Effector CD8-positive, alpha-beta T cell (primary cell): ENCODE measurements at places on chromosomes 12 and 14.

DNA sequence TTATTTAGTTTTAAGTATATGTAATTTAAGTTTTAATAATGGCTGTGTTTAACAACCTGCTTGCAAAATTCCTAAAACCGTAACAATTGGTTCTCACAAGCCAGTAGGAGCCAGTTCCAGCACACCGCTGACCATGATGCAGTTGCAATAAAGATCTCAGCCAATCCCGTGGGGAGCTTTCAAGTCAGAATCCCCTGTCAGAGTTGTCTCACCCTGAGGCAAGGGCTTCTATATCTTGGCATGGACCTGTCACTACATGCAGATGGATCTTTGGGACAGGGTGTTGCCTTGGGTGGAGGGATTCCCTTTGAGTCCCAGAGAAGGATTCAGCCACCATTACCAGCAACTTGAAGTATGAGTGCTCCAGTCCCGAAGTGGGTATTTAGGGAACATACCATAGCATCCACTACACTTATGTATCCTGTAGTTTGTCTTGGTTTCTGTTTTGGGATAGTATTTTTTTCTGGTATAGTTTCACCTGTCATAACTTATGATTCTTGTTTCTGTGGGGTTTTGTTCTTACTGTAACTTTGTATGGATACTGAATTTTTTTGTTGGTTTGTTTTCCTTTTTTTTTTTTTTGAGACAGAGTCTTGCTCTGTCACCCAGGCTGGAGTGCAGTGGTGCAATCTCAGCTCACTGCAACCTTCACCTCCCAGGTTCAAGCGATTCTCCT lies 30.1 kb upstream of the LIMA1 start:
- DNase-seq = no peak

GRCh38 chr12:66915306-66915904 lies 236.5 kb upstream of the GRIP1 start:
- no peak for DNase-seq

- DNase-seq = no peak
Measured at GRCh38 chr14:49984424-49984823, 91.5 kb downstream of the ARF6 start.

GRCh38 chr12:21438643-21439042 lies 1.2 kb downstream of the PYROXD1 start:
- DNase-seq = no peak

- DNase-seq = no peak
Measured at GRCh38 chr14:91244501-91244901, at the start of gene GPR68. Gene GPR68 (minus strand): TSS chr14:91244704. CDS start chr14:91235050, 9,654 bp downstream.

GRCh38 chr12:24719293-24719721 lies 229.6 kb downstream of the BCAT1 start:
- no peak for DNase-seq

GRCh38 chr12:71780237-71780822 lies 25.7 kb downstream of the RAB21 start:
- peak; percentile 19 for DNase-seq

GRCh38 chr14:31855262-31855661 lies 221.8 kb upstream of the ARHGAP5 start:
- DNase-seq = no peak

DNA sequence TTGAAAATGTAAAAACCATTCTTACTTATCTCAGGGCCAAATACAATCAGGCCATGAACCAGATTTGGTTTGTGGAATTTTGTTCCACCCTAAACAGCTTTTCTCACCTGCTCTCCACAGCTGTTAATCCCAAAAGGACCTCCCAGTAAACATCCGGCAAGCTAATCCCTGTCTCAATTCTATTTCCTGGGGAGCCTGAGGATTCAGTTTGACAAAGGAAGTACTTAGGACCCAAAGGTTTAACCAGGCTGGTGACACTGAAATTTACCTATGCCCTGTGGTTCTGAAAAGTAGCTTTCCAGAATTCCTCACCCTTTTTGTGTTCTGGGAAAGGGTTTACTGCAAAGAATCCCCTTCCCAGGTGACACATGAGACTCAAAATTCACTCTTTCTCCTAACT lies 15.0 kb downstream of the CAPZA3 start:
- no peak for DNase-seq

- DNase-seq = no peak
Measured at GRCh38 chr14:105840266-105841021, 314.1 kb downstream of the TMEM121 start.

- DNase-seq = no peak
Measured at GRCh38 chr12:9718968-9719367, 13.9 kb downstream of the CLECL1 start.

GRCh38 chr12:131553096-131553777 lies 157.7 kb upstream of the SFSWAP start:
- DNase-seq = no peak

- DNase-seq = no peak
Measured at GRCh38 chr14:104227806-104228205, 89.4 kb downstream of the KIF26A start.

- DNase-seq = no peak
Measured at GRCh38 chr14:25667387-25667786, 617.4 kb upstream of the STXBP6 start.

DNA sequence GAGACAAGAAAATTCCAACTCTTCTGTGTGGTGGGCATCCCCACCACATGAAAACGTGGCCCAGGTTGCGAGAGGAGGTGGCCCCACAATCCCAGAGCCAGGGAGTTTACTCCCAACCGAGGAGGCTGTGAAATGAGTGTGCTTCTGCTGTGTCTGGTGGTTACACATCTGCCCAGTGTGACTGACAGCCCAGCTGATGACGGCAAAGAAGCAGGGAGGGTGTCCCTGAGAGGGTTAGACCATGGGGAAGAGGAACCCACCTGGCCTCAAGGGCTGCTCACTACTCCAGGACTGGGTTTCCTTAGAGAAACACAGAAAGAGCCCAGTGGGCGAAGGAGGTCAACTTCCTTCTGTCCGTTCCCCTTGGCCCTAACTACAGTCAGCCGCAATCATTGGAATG lies 24.6 kb downstream of the ZFP36L1 start:
- DNase-seq = no peak

DNA sequence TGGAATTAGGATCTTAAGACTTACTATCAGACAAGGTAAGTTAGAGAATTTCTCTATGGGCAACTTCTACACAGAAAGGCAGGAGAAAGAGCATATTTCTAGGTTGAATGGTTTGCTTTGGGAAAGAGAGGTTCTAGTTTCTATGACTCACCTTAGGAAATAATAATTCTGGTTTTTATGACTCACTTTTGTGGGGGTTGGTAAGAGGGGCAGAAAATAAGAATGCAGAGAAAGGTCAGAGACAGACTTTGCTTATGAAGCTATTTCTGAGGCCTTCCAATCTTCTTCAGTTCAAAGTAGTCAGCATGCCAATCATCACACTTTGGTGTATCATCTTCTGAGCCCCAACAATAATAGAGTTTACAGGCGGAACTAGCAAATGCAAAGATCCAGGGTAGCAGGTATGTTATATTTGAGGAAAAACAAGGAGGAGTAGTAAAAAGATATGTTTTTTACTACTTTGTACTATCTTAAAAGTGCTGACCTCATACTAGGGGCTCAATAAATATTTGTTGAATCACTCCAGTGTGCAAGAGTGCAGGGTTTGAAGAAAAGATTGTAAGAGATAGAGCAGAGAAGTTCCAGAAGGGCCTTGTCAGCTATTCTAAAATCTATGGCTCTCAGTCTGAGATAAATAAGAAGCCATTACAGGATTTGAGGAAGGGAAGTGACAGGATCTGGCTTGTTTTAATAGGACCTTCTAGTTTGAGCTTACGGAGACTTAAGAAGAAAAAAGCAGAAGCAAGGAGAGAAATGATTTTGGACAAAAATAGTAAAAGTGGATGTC lies 56.7 kb upstream of the LRFN5 start:
- DNase-seq = no peak

DNA sequence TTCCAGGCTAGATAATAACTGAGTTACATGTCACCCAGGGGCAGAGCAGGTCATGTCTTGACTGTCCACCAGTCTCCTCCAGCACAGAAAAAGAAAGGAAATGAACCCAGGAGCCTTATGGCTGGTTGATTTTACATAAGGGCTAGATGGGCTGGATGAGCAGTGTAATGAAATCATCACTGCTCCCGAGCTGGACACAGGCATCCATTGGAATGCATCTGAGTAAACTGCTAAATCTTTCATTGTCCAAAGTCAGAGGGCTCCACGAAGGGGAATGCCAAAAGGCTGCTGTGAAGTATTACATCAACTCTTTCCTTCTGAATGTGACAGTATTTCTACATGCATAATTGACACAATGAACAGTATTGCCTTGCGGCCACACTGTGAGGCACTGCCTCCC lies 30.1 kb upstream of the TSPAN11 start:
- no peak for DNase-seq

- no peak for DNase-seq
Measured at GRCh38 chr12:103331643-103332042, 164.1 kb downstream of the C12orf42 start.

DNA sequence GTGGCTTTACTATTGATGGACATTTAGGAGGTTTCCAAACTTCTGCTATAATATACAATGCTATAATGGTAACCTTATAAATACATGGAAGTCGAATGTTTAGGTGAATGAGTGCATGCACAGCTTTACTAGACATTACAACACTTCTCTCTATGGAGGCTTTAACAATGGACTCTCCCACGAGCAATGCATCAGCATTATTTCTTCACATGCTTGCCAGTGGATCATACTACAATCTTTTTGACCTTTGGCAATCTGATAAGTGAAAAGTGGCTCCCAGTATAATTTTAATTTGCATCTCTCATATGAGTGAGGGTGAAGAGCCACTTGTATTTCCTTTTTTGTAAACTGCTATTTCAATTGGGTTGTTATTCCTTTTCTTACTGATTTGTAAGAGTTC lies 18.2 kb downstream of the RDH12 start:
- DNase-seq = no peak

GRCh38 chr12:45257185-45257930 lies 41.5 kb downstream of the ANO6 start:
- DNase-seq = no peak

- no peak for DNase-seq
Measured at GRCh38 chr12:19657732-19658130, 218.4 kb downstream of the AEBP2 start.

GRCh38 chr12:116920939-116921338 lies 10.2 kb downstream of the FBXW8 start:
- no peak for DNase-seq

GRCh38 chr12:53999559-54000115 lies 324 bp upstream of the HOXC9 start:
- no peak for DNase-seq

DNA sequence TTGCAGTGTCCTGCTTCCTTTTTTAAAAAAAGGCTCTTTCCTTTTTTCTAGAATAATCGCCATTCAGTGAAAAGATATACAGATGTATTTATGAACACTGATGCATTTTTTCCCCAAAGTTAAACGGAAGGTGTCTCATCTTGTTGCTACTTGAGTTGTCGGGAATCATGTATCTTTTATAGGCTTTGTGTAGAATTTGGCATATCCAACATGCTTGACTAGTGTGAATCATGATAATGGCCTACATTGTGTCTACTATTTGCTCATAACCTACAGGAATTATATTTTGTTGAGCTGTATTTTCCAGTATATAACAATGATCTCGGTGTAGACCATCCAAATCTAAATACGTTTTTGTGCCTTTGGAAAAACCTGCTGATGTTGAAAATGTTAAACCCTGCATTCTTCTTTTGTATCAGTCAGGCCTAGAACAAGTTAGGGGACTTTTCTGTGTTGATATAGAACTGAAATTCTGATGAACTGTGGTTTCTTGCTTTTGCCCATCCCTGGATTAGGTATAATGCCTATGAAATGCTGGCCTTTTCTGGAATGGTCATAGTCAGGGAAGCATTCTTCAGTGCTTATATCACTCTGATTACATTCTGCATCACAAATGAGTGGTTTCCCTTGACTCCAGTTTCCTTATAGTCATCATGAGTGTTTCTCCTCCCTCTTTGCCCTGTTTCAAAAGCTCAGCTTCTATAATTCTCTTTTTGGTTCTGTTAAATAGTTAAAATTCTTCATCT lies 10.8 kb downstream of the BMAL2 start:
- DNase-seq = no peak

DNA sequence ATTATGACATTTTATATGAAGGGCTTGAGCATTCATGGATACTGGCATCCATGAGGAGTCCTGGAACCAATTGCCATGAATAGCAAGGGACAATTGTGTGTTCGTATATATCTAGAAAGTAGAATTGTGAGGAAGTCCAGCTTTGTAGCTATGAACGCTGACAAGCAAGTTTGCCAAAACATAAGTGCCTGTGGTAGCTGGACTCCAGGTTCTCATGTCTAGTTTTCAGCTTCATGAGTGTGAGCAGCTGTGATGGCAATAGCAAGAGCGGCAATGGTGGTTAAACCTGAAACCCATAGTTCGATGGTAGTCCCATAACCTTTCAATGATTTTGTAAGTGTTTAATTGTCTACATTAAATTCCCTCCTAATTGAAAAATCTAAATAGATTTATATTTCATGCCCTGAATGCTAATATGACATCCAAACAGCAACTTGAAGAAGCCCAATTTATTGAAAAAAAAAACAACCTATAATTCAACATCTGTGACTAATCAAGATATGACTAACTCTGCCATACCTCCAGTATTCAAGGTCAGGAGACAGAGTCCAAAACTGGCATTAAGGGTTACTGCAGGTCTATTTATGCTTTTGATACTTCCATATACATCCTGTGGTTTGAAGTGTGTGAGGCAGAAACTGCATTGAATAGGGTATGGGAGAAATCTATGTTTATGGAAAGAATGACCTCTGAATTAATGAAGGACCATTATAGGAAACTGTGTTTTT lies 50.3 kb upstream of the PCED1B start:
- no peak for DNase-seq

- DNase-seq = no peak
Measured at GRCh38 chr12:62914443-62915203, 20.3 kb downstream of the PPM1H start.

DNA sequence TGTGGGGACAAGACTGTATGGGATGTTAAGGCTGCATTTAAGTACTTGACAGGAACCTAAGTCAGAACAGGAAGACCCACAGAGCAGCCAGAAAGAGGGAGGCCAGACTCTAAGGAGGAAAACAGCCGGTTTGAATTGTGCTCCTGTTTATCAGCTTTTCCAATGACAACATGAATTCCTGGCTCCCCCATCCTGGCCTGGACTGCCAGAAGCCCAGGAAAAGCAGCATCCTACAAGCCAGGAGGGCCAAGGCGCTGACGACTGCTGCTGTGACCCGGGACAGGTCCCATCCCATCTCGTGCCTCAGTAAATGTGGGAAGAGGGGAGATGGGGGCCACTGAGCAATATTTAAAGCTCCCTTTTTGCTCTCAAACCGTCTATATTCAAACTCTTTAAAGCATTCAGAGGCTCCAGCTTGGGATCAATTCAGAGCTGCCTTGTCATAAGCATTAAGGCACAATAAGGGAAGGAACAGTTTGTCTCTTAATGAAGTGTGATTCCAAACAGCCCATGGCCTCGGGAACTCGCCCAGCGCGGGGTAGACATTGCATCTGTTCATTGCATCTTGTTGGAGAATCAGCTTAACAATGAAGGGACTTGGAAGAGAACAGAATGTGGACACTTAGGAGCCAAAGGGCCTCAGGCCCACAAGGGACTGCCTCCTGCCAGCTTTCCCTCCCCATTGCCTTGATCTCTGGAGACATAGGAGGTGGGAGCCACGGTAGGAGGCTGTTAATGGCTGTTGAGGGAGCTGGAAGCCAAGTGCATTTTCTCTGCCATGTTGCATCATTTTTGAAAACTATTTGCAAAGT lies 49.6 kb downstream of the CMKLR1 start:
- no peak for DNase-seq
